Inflammatory macrophage treated with lipopolysaccharide for 1 hour (primary cell): ENCODE measurements at places on chromosomes 12 and 14.

- DNase-seq = no peak
These were observed 6.4 kb upstream of the NTN4 start for GRCh38 chr12:95796982-95797289.

DNA sequence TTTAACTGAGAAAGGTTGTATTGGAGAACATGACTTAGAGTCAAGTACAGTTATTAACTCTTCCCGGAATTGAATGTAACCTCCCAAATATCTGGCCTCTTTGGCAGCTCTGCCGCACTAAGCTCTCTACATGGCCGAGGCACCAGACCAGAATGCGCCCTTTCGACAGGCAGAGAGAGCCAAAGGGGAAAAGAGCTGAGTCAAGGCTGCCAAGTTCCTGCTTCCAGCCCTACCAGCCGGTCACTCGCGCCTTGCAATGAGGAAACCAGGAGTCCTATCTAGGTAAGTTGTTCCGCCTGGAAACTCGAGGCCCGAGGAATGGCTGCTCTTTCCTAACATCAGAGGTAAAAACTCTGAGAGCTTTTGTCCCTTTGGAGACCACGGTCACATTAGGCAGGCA lies 172.2 kb downstream of the BRMS1L start:
- DNase-seq = no peak

GRCh38 chr12:9342614-9343353 lies 134.6 kb upstream of the PZP start:
- DNase-seq = no peak

DNA sequence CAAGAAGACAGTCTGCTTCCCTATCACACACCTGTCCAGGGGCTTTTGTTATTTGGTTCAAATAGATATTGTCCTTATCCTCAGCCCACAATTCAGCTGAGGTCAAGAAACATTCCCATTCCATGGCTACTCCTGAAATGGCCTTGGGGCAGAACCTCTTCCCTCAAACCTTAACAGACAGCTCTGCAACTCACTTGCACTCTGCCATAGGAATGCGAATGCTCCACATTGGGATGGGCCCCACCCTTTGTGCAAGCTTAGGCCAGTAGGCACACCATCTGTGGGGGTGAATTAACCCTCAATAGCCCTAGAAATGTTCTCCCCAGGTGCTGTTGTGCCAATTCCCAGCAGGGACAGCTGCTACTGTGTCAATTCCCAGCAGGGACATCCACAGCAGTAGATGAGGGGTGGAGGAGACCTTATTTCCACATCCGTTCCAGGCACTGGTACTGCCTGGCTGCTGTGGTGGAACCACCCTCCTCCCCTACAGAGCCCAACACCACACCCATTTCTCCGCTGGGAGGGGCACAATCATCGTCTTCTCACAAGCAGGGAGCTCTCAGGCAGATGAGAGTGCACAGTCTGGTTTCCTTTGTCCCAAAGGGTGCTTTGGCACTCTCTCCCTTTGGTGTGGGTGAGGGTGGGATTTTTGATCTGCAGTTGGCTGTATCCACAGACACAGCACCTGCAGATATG lies 42.3 kb upstream of the GLIPR1 start:
- DNase-seq = no peak

GRCh38 chr14:74241652-74242017 lies 2.4 kb downstream of the VSX2 start:
- DNase-seq = no peak

- no peak for DNase-seq
These were observed 49.7 kb upstream of the TRAF3 start for GRCh38 chr14:102727336-102728095.

GRCh38 chr12:42625611-42626010 lies 36.1 kb upstream of the PRICKLE1 start:
- DNase-seq = no peak

DNA sequence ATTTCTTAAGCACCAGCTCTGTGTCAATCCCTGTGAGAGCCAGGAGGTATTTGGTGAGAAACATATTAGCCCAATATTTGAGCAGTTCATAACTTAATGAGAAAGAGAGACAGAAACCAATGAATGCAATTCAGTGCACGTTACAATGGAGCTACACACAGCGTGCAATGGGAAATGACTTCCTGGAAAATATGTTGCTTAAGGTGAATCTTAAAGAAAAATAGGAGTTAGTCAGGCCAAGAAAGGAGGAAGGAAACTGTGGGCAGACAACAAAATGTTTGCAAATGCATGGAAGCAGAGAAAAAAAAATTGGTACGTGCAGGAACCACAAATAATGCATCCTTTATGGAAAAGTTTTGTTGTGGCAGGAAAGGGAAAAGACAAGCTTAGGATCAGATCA lies 481.7 kb downstream of the BCAT1 start:
- peak; percentile 12 for DNase-seq

DNA sequence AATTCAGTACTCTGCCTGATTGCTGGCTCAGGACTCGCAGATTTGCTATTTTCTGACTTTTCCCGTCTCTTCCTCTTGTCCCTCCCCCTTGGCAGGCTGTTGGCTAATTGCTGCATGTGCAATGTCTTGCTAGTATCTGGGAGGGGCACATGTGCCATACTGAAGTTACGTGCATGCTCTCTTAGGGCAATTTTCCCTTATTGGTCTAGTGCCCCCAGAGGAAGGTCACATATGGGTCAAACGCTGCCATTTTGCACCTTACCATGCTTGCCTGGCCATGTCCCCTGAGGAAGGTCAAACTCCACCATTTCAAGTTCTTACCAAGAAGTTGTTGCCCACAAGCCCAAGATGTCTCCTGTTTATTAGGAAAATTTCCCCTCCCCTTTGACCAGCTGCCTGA lies 13.9 kb upstream of the ERC1 start:
- DNase-seq = peak; percentile 47

DNA sequence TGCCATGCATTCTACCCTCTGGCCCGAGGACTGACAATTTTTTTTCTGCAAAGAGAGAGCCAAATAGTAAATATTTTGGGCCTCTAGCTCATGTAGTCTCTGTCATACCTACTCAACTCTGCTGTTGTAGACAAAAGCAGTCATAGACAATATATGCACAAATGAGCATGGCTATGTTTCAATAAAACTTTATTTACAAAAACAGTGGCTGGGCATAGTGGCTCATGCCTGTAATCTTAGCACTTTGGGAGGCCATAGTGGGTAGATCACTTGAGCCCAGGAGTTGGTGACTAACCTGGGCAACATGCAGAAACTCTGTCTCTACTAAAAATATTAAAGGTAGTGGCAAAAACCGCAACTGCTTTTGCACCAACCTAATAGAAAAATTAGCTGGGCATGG lies 153.7 kb upstream of the BTG1 start:
- DNase-seq = no peak

DNA sequence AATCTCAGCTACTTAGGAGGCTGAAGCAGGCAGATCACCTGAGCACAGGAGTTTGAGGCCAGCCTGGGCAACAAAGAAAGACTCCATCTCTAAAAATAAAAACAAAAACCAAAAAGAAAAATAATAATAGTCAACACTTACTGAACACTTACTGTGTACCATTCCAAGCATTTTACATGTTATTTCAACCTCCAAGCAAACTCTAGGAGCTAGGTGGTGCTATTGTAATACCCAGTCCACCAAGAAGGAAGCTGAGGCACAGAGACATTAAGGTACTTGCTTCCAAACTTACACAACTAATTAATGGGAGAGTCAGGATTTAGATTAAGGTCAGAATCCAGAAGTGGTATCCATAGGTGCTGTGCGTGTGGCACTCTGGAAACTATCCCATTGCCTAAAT lies 13.7 kb upstream of the OR6J1 start:
- peak; percentile 43 for DNase-seq

- DNase-seq = no peak
These were observed 11.7 kb downstream of the DGKA start for GRCh38 chr12:55942577-55943136.

- DNase-seq = no peak
These were observed 34.3 kb upstream of the LRRC10 start for GRCh38 chr12:69645031-69645430.

- no peak for DNase-seq
These were observed 46.3 kb upstream of the PCED1B start for GRCh38 chr12:47033081-47033480.

- DNase-seq = no peak
These were observed 128.2 kb downstream of the TMEM117 start for GRCh38 chr12:43964033-43964432.

DNA sequence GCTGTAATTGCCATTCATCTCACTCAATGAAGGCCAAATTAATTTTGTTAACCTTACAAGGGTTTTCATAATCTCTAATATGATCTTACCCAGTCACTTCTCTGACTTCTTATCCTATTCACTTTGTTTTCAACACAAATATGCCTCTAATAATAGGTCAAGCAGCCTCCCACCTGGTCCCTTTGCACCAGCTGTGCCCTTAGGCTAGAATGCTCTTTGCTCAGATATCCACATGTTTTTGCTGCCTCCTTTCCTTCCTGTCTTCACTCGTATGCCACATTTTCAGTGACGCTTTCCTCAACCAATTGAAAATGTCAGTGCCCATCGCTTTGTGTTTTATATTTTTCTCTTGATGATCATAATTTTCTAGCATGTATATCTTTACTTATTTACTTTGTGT lies 106.4 kb upstream of the SYT10 start:
- no peak for DNase-seq

DNA sequence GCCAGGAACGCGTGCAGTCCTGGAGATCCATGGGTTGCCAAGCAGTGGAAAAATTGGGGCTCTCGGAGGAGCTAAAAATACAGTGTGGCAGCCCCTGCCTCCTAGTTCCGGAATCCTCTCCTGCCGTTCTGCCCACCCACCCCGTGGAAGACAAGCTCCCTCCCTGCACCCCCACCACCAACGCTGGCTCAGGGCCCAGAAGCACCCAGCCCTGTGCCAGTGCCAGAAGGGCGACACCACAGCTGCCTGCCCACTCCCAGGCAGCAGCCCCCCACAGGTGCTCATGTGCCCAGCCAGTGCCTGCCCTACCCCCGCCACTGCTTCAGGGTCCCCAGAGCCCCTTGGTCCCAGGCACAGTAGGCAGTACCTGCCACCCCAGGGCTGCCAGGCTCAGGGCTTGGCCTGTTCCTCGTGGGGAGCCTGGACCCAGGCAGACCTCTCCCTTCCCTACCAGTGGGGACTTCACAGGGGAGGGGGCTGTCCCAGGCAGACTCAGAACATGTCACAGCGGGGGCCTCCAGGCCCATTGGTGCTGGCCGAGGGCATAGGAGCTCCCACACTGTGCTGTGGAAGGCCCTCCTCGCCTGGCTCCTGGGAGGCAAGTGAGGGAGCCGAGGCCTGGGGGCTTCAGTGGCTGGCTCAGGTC lies 7.4 kb downstream of the INF2 start:
- DNase-seq = no peak

DNA sequence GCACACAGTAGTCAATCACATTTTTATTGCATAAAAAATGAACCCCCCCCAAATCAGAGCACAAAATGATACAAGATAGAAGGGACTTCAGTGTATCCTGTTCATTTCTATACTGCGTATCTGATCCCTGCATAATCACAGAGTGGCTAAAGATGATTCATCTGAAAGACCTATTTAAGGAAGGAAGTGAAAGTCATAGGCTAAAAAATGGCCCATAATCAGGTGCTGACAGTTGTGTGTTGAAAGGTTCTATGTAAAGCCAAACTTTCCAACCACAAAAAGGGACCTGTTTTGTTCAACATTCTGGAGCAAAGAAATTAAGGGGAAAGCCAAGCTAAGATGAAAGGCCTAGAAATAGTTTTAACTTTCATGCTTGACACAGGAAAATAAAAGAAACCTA lies 147.8 kb upstream of the ATP2B1 start:
- DNase-seq = peak; percentile 92

DNA sequence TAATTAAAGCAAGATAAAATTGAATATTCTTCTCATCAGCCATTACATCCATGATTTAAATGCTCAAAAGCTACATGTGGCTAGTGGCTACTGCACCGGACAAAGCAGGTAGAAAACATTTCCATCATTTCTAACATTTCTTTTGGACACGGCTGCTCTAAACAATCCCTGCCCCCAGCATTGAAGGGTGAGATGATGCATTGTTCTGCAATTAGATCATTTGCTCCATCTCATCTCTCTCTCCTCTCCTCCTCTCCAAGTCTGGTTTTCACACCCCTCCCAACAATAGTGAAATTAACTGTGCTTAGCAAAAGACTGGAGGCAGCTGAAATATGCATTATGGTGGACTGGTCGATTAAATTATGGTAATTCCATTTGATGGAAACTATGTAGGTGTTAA lies 288.5 kb downstream of the KSR2 start:
- DNase-seq = no peak

GRCh38 chr14:91323671-91324605 lies 79.4 kb upstream of the GPR68 start:
- peak; percentile 80 for DNase-seq

- DNase-seq = no peak
These were observed 120.8 kb downstream of the PPHLN1 start for GRCh38 chr12:42446761-42447160.

DNA sequence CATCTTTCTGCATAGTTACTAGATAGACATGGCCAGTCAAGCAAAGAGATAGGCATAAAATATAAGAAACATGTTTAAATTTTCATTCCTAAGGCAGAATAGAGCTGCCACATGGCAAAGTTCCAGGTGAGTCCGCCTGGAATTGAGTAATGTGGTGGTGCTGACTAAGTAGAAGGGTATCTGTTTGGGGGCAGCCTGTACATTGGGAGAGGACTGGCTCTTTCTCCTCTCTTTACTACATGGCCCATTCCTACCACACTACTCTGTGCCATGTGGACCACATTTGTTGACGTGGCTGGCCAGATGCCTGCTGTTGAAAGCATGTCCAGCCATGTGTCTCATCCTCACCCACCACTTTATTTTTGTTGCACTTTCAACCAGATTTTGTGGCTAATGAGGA lies 354.0 kb downstream of the ETNK1 start:
- DNase-seq = no peak

DNA sequence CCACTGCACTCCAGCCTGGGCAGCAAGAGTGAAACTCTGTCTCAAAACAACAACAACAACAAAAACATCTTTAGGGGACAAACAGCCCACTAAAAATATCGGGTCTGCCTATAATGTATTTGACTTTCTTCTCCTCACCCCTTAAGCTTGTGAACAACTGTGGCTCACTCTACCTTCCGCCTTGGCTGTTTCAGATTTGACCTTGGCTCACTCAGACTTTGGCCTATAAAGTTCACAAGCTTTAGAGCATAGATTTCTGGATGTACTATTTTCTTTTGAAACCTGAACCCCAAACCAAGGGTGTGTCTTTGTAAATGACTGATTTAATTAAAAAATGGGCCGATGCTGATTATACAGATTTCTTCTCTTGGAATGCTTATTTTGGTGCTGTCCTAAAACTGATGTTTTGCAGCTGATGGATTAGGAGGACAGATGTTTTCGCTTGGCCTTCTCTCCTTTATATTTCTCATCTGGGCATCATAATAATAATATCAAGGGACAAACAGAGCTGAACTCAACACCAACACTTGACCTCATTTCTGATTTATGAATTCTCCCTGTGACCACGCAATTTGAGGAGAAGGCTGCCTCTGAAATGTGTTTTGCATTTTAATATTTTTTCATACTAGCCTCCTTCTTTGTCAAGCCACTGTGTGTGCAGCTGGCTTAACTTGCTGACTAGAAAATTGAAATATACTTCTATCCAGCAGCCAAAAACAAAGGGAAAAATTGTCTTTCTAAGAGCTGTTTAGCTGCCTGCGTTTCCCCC lies 40.2 kb upstream of the RASSF3 start:
- DNase-seq = no peak

- no peak for DNase-seq
These were observed 13.1 kb downstream of the NPC2 start for GRCh38 chr14:74480046-74480445.
